ENCODE measurements at places on chromosomes 1 and 21.
A peak's percentile ranks its signal among the peaks of the same experiment; 100 is the strongest.

GRCh38 chr1:7568901-7569524 lies 202.1 kb upstream of the VAMP3 start:
- DNase-seq: no peak

DNA sequence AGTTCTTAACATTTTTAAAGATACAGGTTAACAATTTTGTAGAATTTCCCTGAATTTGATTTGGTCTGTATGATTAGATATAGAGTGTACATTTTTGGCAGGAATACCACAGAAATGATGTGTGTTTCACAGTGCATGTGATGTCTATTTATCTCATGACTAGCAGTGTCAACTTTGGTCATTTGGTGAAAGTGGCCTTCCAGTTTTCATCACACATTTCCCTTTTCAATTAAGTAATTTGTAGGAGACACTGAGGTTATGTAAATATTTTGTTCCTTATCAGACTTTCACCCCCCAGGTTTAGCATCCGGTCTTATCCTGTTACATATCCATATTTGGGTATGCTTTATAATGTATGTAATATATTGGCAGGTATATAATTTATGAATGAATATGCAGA lies 41.8 kb downstream of the MAP3K7CL start:
- no peak for DNase-seq

- no peak for DNase-seq
These were observed 199.4 kb upstream of the CACYBP start for GRCh38 chr1:174800216-174800851.

DNA sequence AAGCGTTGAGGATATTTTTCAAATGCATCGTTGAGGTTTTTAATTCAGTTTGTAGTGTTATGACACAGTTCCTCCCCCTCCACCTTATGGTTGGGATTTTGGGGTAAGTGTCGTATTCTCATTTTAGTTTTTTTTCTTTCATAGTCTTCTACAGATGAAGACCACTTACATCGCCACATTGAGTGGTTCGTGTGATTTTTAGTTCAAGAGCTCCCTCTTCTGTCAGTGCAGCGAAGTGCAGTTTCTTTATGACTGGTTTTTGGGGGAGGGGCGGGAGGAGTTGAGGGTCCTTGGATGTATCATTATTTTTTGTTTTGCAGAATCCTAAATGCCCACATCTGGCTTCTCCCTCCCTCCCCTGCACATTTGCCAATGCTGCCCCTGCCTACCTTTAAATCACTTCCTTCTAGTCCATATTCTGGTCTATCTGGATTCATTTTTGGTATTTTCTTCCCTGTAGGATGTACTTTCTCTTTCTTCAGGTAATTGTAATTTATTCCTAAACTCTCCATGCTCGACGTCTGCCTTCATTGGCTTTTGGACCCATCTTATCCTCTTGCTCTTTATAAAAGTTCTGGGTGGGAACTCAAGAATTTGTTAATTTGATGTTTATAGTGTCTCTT lies 433.1 kb downstream of the CAMTA1 start:
- DNase-seq: peak; percentile 35

DNA sequence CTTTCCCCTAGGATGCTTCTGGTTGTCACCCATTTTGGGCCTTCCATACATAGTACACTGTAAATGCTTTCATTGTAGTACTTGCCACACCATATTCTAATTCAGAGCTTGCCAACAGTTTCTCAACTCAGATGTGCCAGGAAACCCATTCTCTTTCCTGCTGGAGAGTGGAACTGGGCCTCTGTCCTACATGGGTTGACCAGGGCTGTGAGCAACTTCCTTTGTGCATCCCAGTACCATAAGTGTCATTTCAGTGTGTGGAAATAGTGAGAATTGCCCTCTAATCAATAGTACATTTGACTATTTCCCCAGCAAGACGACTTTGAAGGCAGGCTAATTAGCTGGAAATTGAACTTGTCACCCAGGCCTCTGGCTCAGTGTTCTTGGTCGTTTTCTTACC lies 74.8 kb downstream of the MTR start:
- DNase-seq: no peak

DNA sequence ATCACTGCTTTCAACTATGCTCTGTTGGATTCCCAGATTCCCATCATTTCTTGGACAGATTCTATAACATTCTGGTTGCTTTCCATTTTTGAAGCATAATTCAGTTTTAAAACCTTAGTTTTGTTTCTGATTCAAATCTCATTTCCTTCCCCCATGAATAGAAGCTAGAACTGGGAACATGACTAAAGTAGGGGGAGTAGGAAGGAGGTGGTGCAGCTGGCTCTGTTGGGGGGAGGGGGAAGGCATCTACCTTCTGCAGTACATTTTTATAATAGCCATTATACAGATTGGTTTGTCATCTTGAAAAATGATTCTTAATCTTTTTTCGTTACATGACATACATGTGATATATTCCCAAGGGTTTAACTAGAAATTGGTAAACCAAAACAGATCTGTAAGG lies 48.1 kb downstream of the SMG7 start:
- no peak for DNase-seq

DNA sequence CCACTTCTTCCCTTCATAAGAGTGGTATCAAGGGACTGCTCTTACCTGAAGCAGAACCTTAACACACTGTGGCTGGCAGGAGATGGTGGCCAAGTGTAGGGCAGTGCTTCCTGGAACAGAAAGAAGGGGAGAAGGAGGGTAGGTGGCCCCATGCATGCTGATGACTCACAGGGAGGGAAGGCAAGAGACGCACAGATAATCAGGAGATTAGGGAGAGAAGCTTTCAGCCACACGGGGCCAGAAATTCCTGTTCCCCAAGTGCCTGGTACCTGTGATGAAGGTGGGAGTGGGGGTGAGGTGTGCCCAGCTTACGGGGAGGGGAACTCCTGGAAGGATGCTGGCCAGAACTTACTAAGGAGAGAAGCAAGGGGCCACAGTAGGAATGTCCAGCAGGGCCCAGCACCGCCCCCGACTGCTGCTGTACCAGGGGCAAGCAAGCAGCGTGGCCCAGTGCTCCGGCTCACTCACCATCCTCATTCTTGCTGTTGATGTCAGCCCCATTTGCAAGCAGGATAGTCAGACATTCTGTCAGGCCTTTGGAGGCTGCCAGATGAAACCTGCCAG lies 7.7 kb downstream of the ANKRD35 start:
- no peak for DNase-seq

DNA sequence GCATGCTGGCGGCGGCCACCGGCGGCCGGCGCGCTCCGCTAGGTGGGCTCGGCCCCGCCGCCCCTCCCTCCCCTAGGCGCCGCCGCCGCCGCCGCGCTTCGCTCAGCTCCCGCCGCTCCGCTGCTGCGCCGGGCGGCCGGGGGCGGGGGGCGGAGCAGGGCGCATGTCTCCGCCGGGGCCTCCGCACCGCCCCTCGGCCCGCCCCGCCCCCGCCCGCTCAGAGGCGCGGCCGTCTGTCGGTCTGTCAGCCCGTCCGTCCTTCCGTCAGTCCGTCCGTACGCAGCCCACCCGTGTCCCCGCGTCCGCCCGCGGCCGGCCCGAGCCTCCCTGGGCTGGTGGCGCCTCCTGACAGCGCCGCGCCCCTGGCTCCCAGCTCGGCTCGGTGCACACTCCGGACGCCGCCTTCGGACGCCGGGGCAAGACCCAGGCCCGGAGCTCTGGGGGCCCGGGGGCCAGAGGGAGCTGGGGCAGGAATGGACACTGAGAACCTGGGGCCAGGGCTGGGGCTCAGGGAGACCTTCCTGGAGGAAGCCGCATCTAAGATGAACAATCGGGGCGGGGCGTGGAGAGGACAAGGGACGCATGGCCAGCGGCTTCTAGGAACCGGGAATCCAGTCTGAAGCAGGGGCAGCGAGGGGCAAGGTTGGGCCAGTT lies at the start of gene GPR153:
Gene GPR153 (minus strand): TSS at position 138 of the 654 bp plus-strand sequence. CDS start 6,193 bp downstream, outside the sequence.
- DNase-seq: peak; percentile 97

DNA sequence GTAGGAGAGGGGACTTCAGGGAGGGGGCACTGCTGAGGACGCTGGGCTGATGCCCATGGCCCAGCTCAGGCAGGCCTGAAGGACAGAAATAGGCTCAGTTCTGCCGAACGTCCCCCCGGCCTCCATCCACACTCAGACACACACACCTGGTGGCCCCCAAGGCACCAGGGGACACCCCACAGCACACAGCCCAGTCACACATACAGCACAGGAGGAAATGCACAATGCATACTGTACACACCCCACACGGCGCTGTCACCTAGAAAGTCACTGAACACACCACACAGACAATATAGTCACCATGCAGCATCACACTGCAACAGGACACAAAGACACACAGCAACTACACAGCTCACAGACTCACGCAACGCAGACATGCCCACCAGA lies 562 bp downstream of the SYTL1 start:
- DNase-seq: peak; percentile 74

Measured in osteoblast (primary cell).